Gastrocnemius medialis (tissue), 4 donors: ENCODE measurements at places on chromosomes 2 and 18.

- DNase-seq, result no peak
These were observed 4.3 kb upstream of the UGT1A6 start for GRCh38 chr2:233688341-233688740.

DNA sequence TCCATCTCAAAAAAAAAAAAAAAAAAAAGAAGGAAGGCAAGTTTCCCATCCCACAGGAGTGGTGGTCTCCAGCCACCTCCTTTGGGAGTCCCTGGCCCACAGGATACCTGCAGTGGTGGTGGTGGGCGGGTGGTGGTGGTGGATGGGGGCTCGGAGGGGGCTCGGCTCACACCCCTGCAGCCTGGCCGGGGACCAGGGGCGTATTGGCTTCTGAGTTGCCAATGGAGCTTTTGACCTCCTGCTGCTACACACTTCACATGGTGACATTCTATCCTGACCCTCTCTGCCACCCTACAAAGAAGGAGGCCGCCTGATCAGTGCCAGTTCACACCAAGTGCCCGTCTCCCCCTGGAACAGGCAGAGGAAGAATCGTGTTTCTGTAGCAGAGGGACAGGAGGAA lies 119.6 kb downstream of the NFATC1 start:
- no peak for DNase-seq

- DNase-seq, result no peak
These were observed 367.2 kb upstream of the KCNH7 start for GRCh38 chr2:163205589-163206254.

DNA sequence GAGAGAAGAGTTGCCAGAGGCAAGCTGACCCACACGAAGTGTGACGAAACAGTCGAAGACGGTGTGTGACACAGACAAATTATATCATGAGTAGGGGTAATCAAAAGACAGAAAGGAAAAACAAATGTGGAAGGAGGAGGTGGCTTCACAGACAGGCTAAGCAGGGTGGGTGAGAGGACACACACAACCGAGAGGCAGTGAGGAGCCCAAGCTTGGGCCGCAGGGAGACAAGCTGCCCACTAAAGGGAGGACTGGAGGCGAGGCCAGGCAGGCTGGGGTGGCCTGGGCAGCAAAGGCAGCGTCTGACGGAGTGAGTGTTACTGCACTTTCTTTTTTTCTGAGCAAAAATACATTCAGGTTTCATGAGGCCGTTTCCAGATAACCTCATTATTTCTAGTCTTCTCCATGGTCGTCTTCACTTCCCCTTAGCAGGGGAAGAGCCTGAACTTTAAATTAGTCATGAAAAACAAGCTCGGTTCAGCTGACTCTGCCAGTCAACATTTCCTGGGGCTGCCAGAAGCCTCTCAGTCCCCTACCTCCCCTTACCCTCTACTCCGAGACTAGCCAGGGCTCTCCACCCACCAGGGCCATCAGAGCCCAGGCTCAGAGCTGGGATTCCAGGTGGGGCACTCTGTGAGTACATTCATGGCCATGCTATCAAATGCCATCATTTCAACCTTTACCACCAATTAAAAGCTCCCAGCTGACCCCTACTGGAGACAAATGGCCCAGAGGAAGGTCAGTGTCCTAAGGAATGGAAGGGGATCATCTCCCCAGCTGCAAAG lies 13.8 kb upstream of the ZFP36L2 start:
- DNase-seq, result no peak
